Activated CD4-positive, alpha-beta T cell treated with anti-CD3 and anti-CD28 coated beads, Interleukin-2, amount 50 U/mL, for 16 hours (primary cell): ENCODE measurements at places on chromosomes 1 and 21.

GRCh38 chr1:58104960-58105359 lies 441.6 kb downstream of the OMA1 start:
- DNase-seq: no peak

DNA sequence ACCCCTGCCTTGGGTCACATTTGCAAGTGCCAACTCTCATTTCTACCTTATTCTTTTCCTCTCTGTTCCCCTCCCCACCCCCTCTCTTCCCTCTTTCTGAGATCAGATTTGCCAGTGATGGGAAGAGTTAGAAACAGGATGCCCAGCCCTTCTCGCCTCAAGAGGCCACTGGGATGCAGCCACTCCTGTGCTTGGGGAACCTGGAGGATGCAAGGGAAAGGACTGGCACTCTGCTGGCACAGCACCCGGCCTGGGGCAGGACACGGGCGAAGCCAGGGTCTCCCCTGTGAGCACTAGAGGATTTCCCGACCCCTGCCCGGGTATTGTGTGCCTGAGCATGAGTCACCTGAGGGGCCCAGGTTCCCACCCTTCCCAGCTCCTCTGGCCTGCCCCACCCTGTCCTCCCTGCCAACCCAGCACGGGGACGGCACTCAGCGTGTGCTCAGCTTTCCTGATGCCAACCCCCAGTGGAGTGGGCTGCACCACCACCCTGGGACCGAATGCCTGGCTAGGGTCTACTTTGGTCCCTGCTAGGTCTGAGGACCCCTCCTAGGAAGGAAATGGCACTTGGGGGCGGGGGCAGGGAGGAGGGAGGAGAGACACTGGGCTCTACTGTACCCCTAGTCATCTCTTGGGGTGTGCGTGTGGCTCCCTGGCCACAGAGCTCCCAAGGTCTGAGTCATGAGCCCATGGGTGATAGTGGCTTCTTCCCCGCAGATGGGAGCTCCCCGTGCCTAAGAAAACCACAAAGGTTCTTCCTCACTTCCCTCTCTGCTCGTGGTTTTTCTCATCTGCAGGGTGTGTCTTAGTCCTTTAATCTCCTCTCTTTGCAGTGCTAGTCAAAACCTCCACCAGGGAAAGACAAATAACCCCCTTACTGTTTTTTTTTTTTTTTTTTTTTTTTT lies 12.4 kb downstream of the LMNA start:
- peak; percentile 97 for DNase-seq

GRCh38 chr1:117535821-117536220 lies 70.0 kb upstream of the TENT5C start:
- no peak for DNase-seq

GRCh38 chr1:47756411-47756810 lies 240.8 kb downstream of the TRABD2B start:
- no peak for DNase-seq

DNA sequence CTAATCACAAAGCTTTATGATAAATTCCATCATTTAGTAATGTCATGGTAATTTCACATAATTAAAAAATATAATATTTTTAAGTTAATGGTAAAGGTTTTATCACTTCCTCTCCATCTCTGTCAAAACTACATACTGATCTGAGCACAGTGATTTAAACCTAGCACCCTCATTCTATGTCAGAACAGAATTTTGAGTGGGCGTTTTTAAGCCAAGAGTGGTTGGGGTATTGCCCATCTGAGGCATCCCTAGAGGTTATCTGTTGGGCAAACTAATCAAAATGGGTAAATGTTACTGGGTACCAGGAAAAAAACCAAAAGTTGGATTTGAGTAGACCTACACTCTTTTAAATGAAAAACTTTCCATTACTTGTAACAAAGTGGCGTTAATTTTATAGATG lies 100.7 kb upstream of the GFI1 start:
- DNase-seq: peak; percentile 78

- DNase-seq: no peak
Measured at GRCh38 chr1:1985375-1986050, 18.1 kb downstream of the CFAP74 start.

- no peak for DNase-seq
Measured at GRCh38 chr1:41672173-41672572, 187.7 kb upstream of the EDN2 start.

DNA sequence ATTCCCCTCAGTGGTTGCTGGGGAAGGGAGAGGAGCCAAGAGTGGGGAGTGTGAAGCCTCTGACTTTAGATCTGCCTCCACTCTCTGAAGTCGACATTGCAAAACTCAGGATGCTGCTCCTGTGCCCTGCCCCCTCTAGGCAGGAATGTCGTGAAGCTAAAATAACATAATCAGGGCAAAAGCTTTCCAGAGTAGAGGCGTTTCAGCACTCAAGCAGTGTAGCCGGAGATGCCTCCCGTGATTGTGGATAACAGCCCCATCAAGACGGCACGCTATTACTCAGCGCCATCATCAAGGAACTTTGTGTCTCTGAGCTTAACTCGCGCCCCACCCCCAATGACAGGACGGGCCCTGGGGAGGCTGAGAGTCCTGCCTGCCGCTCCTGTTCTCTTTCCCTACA lies 60.0 kb downstream of the FBXO2 start:
- DNase-seq: no peak

DNA sequence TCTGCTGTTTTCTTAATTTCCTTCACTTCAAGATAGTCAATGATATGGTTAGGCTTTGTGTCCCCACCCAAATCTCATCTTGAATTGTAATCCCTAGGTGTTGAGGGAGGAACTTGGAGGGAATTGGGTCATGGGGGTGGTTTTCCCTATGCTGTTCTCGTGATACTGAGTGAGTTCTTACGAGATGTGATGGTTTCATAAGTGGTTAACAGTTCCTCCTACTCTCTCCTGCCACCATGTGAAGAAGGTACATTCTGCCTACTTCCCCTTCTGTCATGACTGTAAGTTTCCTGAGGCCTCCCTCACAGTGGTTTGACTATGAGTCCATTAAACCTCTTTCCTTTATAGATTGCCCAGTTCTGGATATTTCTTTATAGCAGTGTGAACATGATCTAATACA lies 74.0 kb upstream of the SAMSN1 start:
- peak; percentile 62 for DNase-seq

- DNase-seq: no peak
Measured at GRCh38 chr1:213057264-213058059, 6.4 kb downstream of the RPS6KC1 start.

DNA sequence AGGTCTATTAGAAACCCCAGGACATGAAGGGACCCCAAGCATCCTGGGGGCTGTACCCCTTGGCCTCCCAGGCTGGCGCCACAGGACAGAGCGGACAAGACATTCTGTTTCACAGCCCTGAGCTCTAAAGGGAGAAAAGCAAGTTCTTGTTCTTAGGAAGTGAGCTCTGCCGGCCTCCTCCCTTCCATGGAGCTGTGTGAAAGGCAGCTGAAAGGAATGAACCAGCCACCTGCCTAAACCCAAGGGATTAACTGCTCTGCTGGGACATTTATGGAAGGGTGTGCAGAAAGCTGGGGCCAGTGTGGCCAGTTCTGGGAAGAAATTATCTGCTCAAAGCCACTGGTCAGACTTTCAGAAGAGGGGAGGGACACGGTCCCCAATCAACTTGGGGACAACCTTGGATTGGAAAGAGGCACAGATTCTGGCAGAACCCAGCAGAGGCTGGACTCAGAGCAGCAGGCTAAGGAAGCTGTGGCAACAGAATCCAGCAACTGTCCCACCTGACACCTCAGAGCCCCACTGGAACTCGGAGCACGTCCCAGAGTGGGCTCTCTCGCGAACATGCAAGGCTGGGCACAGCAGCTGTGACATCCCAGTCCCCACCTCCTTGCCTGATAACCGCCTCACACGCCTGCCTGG lies 2.1 kb downstream of the KLHL21 start:
- no peak for DNase-seq

GRCh38 chr1:47765236-47765635 lies 231.9 kb downstream of the TRABD2B start:
- DNase-seq: no peak

DNA sequence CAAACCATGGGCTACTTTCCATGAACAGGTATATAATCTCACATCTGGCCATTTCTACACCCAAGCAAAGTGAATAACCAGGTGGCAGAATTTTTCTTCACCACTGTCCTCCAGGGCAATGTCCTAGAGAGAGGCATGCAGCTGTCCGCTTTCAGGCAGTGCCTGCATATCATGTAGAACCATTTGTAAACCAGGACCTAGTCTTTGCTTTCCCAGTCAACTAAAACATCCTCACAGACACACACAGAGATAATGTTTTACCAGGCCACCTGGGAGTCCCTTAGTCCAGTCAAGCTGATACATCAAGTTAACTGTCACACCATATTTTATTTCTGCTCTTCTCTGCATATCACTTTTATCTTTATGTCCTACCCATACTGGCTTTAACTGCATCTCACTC lies 26.2 kb downstream of the TNFSF18 start:
- no peak for DNase-seq

DNA sequence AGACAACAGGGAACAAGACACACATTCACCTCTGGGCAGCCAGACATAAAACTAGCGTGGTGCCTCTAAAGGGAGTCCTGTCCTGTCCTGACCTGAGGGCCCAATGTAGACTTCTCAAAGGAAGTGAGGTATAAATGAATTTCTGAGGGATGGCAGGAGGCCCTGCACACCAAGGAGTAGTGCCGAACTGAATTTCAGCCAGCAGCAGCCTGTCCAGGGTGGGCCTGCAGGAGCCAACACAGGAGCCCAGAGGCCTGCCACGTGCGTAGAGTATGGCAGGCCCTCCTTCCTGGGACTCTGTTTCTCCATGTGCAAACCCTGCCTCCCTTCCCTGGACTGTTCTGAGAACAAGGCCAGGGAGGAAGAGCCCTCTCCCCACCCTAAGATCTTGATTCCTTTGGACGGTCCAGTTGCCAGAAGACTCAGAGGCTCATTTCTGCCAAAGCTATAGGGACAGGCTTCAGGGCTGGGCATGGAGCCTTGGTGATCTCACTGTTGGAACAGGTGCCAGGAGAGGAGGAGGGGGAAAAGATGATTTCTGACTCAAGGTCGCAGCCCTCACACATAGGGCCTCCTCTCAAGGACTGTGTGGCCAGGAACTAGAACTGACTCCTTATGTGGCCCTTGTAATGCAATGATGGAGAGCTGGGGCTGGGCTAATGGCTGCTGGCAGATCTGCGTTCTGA lies 1.8 kb upstream of the FABP3 start:
- no peak for DNase-seq
